Activated naive CD8-positive, alpha-beta T cell treated with anti-CD3 and anti-CD28 coated beads for 36 hours (primary cell): ENCODE measurements at places on chromosomes 5 and 9. TPM values are rescaled to one million over a fixed set of nuclear protein-coding genes. Genes with fewer than 3 reads are reported as not detected.

The IGIP gene
- total RNA-seq, result 1.2 TPM

GRCh38 chr9:110951805-110952539 lies 86.3 kb downstream of the LPAR1 start:
- DNase-seq, result no peak

DNA sequence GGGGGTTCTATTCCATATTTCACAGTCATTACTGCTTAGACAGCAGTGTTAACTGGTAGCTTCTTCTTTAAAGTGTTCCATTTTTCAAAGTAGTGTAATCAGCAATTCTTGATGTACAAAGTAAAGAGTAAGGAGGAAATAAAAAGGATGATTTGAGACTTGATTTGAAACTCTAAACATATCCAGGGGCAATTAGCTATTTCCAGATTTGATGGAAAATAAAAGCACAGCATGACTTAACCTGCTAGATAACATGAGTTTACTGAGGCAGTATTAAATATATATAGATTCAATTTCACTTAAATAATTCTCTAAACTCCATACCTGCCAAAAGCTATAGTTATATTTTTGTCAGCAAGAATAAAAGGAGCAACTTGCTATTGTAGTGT lies 29.8 kb downstream of the NR2F1 start:
- no peak for DNase-seq

GRCh38 chr9:79240774-79241173 lies 331.0 kb upstream of the TLE4 start:
- no peak for DNase-seq

DNA sequence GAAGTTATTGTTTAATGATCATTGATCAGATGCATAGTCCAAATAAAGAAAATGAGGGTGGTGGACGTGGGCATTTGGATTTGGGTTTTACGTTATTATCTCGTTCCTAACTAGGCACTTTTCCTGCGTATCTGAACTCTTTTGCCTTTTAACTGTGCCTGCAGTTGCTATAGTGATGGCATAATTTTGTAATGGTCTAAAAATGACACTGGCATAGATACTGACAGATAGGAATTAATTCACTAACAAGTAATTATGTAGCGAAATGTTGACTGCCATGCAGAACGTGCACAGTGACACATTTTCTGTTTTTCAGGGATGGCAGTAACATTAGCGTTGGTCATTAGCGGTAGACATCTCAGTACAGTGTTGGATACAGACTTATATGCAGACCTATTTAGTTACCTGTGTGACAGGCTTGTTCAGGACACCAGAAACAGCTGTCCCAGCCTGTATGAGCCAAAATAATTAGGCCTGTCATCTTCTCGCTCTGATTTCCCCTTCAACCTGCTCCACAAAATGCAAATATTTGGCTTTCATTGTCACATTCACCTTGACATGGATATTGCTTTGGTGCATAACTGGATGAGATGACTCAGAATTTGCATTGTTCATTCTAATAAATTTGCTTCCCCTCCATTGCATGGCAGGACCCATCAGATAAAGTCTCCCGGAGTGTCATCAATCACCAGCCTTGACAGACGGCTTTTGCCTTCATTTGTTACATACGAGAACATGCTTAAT lies 413.3 kb upstream of the IRX1 start:
- DNase-seq, result no peak

The LAMC3 gene
- 0.56 TPM for total RNA-seq

GRCh38 chr5:160921-161802 lies 30.1 kb upstream of the LRRC14B start:
- no peak for DNase-seq

The LHX6 gene
- total RNA-seq, result 0.12 TPM

DNA sequence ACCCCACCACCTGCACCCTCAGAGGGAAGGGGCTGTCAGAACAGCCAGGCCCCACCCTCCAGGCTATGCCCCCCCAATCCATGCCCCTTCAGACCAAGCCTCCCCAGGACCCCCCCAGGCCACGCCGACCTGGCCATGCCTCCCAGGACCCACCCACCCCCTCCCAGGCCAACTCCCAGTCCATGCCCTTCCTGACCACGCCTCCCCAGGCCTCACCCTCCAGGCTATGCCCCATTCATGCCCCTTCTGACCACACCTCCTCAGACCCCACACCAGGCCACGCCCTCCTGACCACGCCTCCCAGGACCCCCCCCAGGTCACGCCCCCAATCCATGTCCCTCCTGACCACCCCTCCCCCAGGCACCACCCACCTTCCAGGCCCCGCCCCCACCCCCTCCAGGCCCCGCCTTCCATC lies 27.6 kb downstream of the TPPP start:
- DNase-seq, result no peak

DNA sequence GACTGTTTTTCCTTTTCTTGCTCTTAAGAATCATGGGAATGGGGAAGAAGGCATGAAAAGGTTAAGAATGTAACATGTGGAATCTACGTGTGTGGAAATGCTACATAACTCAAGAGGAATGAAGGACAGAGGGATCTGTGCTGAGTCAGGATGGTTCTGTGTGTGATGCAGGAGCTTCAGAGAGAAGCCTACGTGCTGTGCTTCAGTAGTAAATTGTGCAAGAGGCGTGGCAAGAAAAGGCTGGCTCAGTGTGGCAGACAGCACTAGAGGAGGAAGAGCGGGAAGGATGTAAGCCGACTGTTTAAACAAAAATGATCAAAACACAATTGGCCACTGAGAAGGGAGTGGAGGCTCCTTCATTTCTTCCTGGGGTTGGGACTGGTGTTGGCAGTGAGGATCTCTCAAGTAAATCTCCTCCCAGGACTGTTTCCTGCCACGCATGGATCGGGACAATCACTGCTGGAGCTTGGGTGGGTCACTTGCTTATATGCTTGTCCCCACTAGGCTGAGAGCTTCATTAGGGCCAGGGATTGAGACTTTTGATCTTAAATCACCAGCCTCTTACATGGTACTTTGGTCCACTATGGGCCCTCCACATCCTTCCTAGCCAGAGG lies 59.4 kb upstream of the BASP1 start:
- DNase-seq, result no peak

- DNase-seq, result no peak
These were observed 1.3 kb downstream of the ZER1 start for GRCh38 chr9:128770286-128771030.

DNA sequence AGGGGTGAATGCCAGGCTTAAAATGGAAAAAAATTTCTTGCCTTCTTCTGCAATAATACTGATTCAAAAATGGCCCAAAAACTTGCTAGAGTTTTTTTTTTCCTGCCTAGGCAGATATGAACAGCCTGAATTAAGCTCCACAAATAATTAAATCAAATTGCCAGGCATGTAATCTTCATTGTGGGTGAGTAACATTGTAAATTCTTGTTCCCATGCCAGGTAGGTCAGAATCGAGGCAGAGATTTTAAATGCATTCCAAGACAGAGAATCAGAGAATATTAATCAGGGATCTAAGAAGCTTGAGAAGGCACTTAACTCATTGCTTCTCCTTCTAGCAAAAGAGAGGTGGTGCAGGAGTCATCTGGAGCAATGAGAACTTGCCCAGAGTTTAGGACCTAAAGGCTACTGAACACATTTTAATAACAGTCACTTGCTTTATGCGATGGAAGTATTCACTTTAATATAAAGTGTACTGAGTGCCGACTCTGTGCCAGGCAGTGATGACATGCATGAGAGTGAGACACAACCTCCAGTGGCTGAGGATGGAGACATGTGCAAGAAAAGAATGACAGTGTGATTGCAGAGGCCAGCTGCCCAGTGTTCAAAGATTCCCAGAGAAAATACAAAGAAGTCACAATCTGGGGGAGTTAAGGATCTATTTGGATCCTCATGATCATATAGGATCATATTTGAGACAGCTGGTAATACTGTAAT lies 102.3 kb downstream of the APBA1 start:
- no peak for DNase-seq

The PCDHAC2 gene
- not detected for total RNA-seq

- DNase-seq, result no peak
These were observed 19.7 kb downstream of the ZCCHC10 start for GRCh38 chr5:133006653-133007052.

The COQ4 gene
- 45.6 TPM for total RNA-seq

GRCh38 chr5:164433106-164433870 lies 927.9 kb downstream of the MAT2B start:
- DNase-seq, result no peak

The APBA1 gene
- total RNA-seq, result 0.23 TPM

GRCh38 chr5:6634306-6634705 lies 1.1 kb downstream of the SRD5A1 start:
- DNase-seq, result no peak
